ENCODE measurements at places on chromosomes 6 and 20.
A peak's percentile ranks its signal among the peaks of the same experiment; 100 is the strongest.

- DNase-seq: peak; percentile 58
Measured at GRCh38 chr6:32087574-32088486, 21.3 kb downstream of the TNXB start.

DNA sequence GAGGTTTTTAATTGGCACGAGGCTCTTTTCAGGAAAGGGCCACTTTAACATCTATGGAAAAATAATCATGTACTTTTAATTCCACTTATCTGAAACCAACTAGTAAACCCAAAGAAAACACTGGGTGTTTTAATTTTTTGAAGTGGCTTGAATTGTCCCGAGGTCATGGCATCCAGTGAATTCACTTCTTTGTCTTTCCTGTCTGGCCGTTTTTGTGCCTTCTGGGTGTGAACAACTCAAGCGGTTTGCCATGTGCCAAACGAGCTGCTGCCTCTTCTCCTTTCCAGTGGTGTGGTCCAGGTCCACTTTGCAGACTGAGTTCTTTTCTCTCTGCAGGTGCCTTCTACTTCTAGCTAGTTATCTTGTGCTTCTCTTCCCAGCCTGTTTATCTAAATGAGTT is 117.5 kb downstream of the PLCB4 start:
- no peak for DNase-seq

DNA sequence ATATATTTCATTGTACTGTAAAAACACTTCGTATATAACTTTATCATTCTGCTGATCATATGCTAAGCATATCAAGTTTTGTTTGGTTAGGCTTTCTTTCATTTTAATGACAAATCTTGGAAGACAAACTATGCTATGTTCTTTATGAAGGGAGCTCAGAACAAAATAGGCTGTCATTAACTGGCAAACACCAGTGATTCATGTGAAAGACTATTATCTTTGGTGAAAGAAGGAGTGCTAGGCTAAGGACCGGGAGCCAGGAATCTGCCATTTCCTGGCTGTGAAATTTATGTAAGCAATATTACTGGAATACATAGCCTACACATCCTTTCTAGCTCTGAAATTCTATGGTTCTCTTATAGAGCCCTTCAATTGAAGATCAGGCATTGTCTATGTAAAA is 136.2 kb upstream of the CCN2 start:
- DNase-seq: no peak

DNA sequence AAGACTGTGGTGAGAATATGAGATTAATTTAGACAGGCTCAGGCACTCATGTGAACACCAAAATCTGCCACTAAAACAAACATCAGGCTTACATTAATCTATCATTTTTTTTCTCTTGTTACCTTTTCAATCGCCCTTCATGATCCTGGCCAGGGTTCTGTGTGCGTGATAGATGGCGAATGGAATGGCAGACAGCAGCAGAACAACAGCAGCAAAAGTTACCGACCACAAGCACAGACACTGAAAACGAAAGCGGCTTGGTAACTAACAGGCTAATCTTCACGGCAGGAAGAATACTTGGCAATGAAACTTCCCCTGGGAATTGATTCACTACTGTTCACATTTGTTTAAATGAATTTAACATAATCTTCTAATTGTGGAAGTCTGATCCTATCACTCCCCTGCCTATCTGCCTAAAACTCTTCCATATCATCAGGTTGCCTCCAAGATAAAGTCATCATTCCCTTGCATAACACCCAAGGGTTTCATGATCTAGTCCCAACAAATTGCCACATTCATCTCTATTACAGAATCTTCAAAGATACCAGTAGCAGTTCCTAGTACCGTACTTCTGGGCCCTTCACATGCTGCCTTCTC is 28.7 kb downstream of the PTPRK start:
- DNase-seq: no peak

- DNase-seq: no peak
Measured at GRCh38 chr6:125781314-125781868, 9.4 kb upstream of the NCOA7 start.

DNA sequence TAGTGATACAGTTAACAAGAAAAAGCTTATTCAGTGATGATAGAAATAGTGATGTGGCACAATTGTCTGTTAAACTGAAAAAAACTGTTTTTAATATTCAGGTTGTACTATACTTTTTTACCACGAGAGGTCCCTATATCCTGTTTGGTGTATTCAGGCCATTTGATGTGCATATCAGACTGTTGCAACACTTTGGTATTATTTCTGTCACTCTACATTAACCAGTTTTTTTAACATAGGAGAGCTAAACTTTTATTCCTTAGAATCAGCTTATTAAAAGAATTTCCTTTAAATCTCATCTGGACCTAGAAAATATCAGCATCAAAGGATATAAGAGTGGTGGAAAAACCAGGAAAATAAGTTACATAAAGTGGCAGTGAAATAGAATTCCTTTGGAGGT is 36.8 kb downstream of the TSPYL4 start:
- no peak for DNase-seq

- DNase-seq: no peak
Measured at GRCh38 chr20:7980332-7981046, 39.1 kb downstream of the TMX4 start.

DNA sequence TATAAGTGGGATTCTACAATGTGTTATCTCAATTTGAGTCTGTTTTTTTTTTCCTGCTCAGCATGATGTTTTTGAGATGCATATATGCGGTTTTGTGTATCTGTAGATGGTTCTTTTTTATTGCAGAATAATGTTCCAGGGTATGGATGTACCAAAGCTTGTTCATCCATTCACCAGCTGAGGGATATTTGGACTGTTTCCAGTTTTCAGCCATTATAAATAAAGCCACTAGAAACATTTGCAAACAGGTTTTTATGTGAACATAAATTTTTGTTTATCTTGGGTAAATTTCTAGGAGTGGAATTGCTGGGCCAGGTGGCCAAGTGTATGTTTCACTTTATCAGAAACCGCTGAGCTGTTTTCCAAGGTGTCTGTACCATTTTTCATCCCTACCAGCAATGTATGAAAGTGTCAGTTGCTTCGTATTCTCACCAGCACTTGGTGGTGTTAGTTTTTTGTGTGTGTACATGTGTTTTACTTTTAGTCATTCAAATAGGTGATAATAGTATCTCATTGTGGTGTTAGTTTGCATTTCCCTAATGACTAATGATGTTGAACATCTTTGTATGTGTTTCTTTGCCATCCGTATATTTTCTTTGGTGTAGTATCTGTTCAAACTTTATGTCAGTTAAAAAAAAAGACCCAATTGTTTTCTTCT is 124.2 kb downstream of the CEBPB start:
- DNase-seq: no peak

GRCh38 chr6:28215425-28215824 is 9.7 kb upstream of the ZSCAN9 start:
- DNase-seq: no peak

GRCh38 chr6:25749837-25750236 is 4.7 kb upstream of the SLC17A4 start:
- DNase-seq: no peak

- DNase-seq: no peak
Measured at GRCh38 chr6:151330130-151330696, 61.1 kb downstream of the ZBTB2 start.

GRCh38 chr6:89792881-89793280 is 26.7 kb downstream of the MDN1 start:
- peak; percentile 14 for DNase-seq

DNA sequence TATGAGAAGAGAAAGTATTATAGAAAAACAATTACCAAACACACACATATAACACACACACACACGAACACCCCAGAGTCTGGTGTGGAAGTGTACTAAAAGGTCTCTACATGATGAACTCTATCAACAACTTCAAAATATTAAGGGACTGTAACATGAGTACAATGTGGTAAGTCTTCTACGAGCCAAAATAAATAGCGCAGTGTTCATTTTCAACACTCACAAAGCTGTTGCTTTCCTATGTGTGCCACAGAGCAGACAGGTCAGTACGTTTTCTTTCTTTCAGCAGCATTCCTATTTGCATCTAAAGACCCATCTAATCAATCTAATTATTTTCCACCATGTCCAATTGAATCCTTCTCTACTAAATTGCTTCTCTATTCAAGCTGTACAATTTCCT is 12.1 kb upstream of the CNKSR3 start:
- no peak for DNase-seq

DNA sequence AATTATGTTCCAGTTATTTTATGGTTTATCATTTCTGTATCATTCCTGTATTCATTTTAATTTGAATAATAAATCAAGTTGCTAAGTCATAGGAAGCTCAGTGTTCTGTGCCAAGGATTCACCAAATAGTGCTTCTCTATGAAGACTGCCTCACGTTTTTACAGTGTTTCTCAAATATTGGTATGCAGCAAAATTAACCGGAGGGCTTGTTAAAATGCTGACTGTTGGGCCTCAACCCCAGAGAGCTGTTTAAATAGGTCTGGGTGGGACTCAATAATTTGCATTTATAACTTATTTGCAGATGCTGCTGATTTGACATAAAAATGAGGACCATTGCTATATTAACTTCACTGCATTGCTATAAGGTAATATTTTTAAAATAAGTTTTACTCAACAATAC is 166.7 kb downstream of the TINAG start:
- no peak for DNase-seq

GRCh38 chr20:38727607-38728190 is 3.4 kb downstream of the SLC32A1 start:
- DNase-seq: no peak

- DNase-seq: no peak
Measured at GRCh38 chr20:35690265-35690664, 8.9 kb downstream of the NFS1 start.

- DNase-seq: no peak
Measured at GRCh38 chr6:35415065-35415891, 36.9 kb upstream of the FANCE start.

DNA sequence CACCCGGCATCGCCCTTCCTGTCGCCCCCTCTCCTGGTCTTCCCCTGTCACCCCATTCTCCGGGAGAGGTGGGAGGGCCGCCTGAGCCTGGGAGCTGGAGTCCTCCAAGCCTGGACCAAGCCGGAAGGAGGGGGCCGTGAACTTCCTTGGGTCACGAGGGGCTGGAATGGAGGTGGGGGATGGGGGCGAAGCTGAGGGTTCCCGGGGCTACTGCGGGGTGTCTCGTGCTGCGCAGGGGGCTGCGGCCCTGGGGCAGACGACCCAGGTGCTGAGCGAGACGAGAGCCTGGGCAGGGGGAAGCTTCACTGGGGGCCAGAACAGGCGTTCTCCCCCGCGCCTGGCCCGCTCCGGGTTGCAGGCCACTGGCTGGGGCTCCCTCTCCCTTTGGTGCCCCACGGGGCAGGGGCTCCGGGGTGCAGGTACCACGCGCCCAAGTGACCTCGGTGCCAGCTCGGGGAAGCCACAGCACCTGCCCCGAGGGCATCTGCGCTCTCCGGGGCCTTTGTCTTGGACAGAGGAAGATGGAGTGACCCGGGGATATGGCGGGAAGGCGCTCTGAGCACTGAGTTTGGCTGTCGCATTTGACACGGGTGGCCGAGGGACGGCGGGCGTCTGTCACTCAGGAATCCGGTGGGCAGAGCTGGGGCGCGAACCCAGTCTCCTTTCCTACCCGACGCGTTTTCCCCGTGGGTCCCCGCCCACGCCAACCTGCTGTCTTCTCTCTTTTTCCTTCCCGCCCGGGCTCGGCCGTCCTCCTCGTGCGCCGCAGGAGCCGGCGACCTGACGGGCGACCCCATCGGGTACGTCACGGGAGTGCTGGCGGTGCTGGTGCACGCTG is 1.2 kb downstream of the SLC35D3 start:
- no peak for DNase-seq

DNA sequence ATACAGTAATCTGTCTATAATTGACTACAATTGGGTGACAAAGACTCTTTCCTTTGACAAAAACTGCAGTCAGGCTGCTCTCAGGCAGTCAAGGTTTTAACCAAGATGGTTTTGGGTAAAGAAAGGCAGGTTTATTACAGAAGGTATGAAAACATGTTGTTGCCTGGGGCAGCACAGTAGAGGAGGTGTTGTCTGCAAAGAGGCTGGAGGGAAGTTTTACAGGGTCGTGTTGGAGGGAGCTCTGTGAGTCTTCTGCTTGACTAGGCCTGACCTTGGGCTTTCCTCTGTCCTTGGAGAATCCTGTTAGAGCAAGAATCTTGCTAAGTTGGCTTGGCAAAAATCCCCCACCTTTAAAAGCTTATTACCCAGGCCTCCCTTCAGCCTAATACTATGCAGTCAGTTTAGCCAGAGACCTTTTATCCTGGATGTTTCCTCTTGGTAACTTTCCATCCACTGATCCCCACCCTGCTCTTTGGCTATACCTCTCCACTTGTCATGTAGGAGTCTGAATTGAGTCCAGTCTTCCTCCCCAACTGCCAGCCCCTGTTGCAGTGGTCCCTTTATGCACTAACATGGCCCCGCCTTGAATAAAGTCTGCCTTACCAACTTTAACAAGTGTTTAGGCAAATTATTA is 143.0 kb upstream of the SLC22A16 start:
- DNase-seq: no peak

DNA sequence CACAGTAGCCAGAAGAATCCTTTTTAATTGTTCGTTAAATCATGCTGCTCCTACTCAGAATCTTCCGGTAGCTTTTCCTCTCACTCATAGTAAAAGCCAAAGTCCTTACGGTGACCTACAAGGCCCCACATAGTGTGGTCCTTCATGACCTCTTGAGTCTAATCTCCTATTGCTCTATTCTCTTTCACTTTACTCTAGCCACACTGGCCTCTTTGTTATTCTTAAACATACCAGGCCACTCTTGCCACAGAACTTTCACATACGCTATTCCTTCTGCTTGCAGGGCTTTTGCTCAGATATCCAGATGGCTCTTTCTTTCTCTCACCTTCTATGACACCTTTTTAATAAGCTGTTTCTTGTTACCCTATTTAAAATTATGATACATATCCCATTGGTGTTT is 25.7 kb downstream of the ZNF391 start:
- DNase-seq: no peak

DNA sequence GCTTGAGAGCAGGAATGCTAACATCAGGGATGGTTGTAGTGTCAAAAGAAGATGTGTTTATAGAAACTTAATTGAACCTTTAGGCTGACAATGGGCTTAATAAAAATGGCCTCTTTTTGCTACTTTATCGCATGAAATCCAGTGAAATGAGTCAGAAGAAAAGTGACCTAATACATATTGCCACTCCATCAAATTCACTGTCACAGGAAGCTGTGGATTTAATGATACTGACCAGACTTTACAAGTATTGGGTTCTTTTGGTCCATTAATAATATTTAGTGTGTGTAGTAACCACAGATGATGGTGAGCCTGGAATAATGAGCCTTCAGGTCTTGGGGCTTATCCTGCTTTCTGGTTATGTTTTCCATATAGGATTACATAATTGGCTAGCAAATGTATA is 231.8 kb upstream of the GMDS start:
- DNase-seq: no peak

- DNase-seq: no peak
Measured at GRCh38 chr6:34585512-34586061, 29.5 kb upstream of the SPDEF start.
